Fibroblast of skin of right quadriceps (primary cell): ENCODE measurements at places on chromosomes 1 and 21.

DNA sequence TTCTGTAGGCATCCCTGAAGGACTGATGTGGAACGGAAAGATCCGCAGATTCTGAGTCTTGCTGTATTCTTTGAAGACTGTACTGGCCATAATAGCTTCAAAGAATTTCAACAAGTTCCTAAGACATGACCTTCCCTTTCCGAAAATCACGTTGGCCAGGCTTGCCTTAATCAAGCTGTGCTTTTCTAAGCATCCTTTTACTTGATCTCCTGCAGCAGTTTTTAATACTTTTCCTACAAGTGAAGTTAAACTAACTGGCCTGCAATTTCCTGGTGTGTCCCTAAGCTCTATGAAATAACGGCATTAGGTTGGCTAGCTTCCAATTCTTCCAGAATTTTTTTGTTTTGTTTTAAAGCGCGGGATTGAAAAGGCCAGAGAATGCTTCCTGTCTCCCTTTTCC is 40.3 kb downstream of the SPAG17 start:
- peak; percentile 29 for DNase-seq

DNA sequence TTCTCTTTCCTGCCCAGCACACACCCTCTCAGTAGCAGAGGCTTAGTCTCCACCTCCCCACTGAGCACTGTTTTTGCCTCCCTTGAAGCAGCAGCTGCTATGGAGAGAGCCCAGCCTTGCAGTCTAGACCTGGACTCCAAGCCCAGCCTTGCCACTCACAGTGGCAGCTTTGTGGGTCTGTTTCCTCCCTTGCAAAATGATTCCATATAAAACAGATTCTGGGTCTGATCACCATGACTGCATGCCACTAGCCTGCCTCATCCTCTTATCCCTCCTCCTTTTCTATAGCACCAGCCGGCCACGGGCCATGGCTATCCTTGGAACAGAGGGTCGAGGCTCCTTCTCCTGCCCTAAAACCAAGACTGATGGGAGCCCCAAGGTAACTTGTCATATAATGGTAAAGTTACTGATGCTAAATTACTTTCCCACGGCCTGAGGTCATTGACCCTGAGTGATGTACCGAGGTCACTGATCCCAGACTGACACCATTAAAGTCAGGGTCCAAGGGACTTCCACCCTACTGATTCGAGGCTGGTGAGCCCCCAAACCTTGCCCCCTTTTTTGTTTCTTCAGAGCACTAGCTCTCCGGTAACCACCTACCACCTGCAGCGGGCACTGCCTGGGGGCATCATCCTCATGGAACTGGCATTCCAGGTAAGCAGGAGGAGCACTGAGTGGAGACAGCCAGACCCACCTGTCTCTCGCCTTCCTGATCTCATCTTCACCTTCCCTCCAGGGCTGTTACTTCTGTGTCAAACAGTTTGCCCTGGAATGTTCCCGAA is 7.9 kb downstream of the HYI start:
- DNase-seq = no peak

DNA sequence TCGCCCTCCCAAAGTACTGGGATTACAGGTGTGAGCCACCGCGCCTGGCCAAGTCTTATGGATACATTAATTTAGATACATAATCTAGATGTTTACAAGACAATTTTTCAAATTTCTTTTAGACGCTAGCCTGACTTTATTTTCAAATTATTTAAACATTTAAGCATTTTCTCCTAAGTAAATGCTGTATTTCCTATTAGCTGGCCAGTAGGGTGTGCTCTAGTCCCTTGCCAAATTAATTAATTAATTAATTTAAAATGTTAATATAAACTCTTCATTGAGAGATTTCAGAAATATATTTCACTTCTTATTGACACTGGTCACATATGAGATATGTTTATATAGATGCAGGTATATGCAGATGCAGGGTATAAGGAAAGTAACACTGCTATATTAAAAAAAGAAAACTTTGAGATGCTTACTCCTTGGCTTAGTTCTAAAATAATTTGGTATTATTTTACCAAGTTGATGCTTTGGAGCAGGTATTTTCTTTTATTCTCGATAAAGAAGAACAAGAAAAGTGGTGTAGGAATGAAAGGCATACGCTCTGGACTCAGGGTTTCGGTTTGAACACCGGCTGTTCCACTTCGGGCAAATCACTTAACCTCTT is 5.2 kb upstream of the ERRFI1 start:
- peak; percentile 63 for DNase-seq

- peak; percentile 66 for DNase-seq
Measured at GRCh38 chr1:181135437-181135731, 46.9 kb downstream of the IER5 start.

- peak; percentile 24 for DNase-seq
Measured at GRCh38 chr21:40729761-40730425, 117.1 kb downstream of the DSCAM start.

- DNase-seq = peak; percentile 25
Measured at GRCh38 chr1:92901699-92902405, 59.4 kb downstream of the DIPK1A start.

DNA sequence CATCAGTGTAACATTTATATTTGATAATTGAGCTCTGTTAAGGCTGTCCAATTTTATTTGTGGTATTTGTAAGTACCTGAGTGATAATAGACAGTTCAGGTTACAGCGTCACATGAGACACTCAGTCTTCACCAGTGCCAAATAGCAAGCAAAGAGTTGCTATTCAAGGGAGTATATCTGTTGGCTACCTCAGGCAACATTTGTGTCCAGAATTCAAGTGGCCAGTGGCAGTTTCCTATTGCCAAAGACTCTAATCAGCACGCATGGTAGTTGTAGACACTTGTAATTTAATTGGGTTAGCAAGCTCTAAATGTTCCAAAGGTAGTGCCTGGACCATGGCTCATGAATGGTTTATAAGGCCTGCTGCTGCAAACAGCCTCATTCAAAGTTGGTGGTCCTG is 1524.3 kb upstream of the B3GALT2 start:
- no peak for DNase-seq

DNA sequence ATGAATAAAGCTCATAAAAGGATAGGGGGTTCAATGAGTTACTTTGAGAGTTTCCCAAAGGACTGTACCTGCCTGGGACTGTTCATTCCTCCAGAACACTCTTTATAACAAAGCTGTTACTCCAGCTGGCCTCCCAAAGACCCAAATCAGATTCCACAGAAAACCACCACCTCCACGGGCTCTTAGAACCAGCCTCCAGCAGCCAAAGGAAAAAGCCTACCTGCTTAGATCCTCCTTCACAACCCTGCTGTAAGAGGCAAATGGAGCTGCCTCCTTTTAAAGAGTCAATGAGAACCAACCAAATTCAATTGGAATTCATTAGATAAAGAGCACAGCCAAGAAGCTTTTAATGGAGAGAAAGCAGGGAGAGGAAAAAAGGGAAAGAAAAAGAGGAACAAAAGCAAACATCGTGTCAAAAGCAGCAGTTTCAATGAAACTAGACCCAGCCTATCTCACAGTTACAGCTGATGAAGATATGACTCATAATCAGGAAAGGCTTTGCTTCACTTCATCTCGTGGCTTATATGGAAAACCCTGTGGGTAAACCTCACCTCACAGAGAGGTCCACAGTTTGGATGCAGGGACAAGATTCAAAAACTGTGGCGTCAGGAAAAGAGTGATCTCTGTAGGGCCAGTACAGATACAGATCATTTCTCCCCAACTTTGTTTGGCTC is 27.8 kb upstream of the FMO4 start:
- DNase-seq = peak; percentile 24

DNA sequence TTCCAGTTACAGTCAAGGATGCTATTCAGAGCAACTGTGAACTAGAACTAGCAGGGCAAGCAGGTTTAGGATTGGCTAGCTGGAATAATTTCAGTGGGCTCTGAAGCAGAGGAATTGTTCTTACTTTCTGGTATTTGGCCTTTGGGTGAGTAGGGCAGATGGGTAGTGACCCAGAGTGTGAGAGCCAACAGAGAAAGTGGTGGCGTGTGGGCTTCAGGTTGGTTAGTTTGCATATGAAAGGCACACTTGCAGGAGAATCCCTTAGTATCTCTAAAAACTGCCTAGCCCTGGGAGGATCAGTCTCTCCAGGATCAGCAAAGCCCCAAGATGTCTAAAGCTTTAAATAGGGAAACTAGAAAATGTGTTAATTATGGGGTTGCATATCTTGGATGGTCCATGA is 67.6 kb upstream of the LRRC8B start:
- DNase-seq = no peak

DNA sequence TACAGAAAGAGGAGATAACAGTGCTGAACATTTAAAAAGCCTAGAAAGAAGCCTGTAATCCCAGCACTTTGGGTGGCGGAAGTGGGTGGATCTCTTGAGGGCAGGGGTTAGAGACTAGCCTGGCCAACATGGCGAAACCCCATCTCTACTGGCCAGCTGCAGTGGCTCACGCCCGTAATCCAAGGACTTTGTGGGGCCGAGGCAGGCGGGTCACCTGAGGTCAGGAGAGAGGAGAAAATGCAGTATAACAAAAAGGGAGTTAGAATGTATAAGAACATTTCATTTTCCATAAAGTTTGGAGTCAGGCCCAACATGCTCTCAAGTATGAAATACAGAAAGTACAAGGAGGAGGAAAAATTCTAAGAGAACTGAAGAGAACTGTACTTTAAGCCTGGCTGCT is 134.5 kb downstream of the SMYD3 start:
- DNase-seq = no peak

- peak; percentile 89 for DNase-seq
Measured at GRCh38 chr1:159088050-159088449, 11.5 kb upstream of the AIM2 start.

- no peak for DNase-seq
Measured at GRCh38 chr1:31793586-31794285, 22.1 kb downstream of the SPOCD1 start.

GRCh38 chr21:35814858-35815619 is 245.3 kb downstream of the SETD4 start:
- no peak for DNase-seq

- no peak for DNase-seq
Measured at GRCh38 chr21:28635541-28635940, 357.1 kb downstream of the LTN1 start.
